ENCODE measurements at places on chromosomes 5 and 9. TPM values are rescaled to one million over a fixed set of nuclear protein-coding genes. Genes with fewer than 3 reads are reported as not detected.

Gene CHSY3
- 0.16 TPM for polyA plus RNA-seq

- DNase-seq: no peak
Measured at GRCh38 chr9:115884846-115885245, 268.7 kb upstream of the PAPPA start.

DNA sequence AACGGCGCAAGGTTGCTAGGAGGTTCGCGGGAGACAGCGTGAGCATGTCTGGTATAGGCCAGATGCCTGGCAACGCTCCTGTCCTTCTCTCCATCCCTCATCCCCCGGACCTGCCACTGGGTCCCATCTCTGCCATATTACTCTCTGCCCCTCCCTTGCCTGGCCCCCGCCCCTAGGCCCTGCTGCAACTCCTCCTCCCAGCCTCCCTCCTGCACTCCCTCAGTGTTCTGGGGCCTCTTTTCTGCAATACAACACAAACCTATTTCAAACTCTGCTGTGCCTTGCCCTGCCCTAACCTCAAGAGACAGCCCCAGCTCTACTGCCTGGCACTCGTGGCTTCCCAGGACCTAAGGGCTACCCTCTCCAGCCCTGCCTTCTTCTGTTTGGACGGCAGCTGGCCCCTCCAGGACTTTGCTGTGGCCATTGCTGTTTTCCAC, 8.9 kb upstream of the DBN1 start:
- peak; percentile 54 for DNase-seq

DNA sequence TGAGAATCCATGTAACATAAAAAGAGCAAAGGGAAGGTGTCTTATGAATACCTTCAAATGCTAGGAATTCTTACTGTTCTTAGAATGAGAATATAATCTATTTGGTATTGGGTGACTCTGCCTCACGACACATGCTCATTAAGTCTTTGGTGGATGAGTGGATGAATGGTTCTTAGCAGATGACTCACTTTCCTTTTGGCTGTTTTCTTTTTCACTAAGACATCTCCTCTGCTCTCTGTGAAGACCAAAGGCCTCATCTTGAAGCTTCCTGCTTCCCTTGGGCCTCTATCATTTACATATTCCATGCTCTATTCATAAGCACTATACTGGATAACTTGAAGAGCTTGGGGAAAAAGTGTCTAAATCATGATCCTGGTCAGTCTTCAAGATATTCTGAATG, 468.1 kb downstream of the SPATA31D1 start:
- no peak for DNase-seq

- no peak for DNase-seq
Measured at GRCh38 chr5:160789219-160789859, 62.7 kb downstream of the ATP10B start.

GRCh38 chr5:162372256-162372655, 304.7 kb downstream of the GABRG2 start:
- DNase-seq: no peak

DNA sequence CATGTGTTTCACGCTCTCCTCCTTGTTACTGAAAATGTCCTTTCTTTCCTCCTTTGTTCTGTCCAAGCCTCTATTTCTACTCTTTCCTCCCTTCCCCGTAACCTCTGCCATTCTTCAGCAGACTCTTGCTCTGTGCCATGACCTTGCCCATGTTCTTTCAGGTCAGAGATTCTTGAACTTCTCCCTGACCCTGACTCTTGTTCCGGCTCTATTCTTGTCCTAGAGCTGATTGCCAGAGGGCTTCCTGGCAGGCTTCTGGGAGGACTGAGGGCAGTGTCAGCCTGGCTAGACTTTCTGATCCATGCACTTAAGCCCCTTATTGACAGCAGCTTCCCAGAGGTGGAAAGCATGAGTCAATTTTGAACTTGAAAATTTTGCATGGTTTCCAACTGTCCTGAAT, 174.2 kb downstream of the TMEM161B start:
- DNase-seq: no peak

DNA sequence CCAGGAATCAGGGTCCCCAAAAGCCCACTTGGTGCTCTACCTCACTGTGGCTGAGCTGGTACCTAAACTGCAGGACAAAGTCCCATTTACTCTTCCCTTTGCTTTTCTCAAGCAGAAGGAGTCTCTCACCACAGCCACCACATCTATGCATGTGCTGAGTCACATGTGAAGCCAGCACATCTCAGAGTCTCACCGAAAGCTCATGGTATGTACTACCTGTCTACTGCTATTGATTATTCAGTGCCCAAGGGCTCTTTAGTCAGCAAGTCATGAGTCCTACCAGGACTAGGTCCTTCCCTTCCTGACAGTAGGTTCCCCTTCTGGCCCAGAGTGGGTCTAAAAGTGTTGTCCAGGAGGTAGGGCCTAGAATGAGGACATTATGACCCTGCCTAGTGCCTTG, 130.7 kb upstream of the NTRK2 start:
- DNase-seq: no peak
